GM23338 (cell line): ENCODE measurements at places on chromosomes 7 and 10. TPM values are rescaled to one million over a fixed set of nuclear protein-coding genes. Genes with fewer than 3 reads are reported as not detected.

- H3K27ac ChIP-seq: no peak overlapping the region
- DNase-seq: no peak
- peaks cover 11% of the 10 kb centered on the region for H3K27me3 ChIP-seq
- H3K4me3 ChIP-seq: peak overlapping the region; percentile 63
- no peaks in the 10 kb centered on the region for H3K36me3 ChIP-seq
These were observed 2.1 kb downstream of the ADD3 start for GRCh38 chr10:110009736-110010475.

Gene LRRC4
- 3.6 and 5.2 TPM in 2 replicates for total RNA-seq

Gene ZNF365
- 0.35 and 0.59 TPM in 2 replicates for total RNA-seq

Gene GRID1
- 0.14 and 0.82 TPM in 2 replicates for total RNA-seq

DNA sequence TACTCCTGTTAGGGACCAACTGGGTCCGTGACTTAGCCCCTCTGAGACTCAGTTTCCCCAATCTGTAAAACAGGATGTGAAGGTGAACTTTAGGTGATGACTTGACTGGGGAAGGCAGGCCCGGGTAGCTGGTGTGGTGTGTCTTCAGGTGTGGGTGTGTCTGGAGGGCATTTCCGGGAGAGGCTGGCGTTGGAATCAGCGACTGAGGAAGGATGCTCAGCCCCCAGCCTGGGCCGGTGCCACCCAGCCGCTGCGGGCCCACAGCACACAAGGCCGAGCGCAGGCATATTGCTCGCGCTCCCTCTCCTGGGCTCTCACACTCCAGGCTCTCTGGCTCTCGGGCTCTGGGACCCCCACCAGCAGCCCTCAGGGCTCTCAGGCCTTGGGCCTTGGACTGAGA, 31.7 kb upstream of the CNPY1 start:
- no peaks in the 10 kb centered on the region for H3K36me3 ChIP-seq
- no peak for DNase-seq
- no peaks in the 10 kb centered on the region for H3K27me3 ChIP-seq
- H3K27ac ChIP-seq: no peak overlapping the region
- H3K4me1 ChIP-seq: no peaks in the 10 kb centered on the region
- H3K4me3 ChIP-seq: no peak overlapping the region

GRCh38 chr10:132884041-132884440, 58.3 kb downstream of the CFAP46 start:
- no peak overlapping the region for H3K27ac ChIP-seq
- no peak overlapping the region for H3K4me3 ChIP-seq
- no peaks in the 10 kb centered on the region for H3K27me3 ChIP-seq
- no peak for DNase-seq
- no peaks in the 10 kb centered on the region for H3K4me1 ChIP-seq

- H3K27me3 ChIP-seq: no peaks in the 10 kb centered on the region
- H3K4me1 ChIP-seq: peaks cover 15% of the 10 kb centered on the region; the same call in 1 of the 2 replicates
- no peaks in the 10 kb centered on the region for H3K36me3 ChIP-seq
- peak overlapping the region; percentile 14; the same call in 1 of the 2 replicates for H3K27ac ChIP-seq
- peak; percentile 63 for DNase-seq
- no peak overlapping the region for H3K4me3 ChIP-seq
These were observed 120.1 kb upstream of the GNAI1 start for GRCh38 chr7:80014511-80014910.

Gene VAX1
- not detected in 2 replicates for total RNA-seq

Gene RSPH10B
- total RNA-seq: 0.23 and 5.9 TPM in 2 replicates

Gene CCL26
- 3.0 and 6.2 TPM in 2 replicates for total RNA-seq

DNA sequence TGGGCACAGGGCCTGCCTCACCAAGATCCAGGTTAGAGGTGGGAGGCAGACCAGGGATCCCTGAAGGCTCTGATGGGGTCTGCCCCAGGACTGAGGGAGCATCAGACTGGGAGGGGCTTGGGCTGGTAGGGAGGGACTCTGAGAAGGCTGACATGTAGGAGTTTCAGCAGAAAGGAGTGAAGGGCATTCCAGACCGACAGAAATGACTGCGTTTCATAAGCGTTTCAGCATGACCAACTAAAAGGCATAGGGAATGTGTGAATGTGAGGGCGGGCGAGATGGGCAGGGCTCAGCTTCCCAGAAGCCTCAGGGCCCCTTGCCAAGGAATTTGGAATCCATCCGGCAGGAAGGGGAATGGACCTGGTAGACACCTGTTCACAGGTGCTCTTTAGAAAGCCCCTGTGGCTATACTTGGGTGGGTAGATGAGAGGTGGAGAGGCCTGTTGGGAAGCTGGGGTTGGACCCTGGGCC, 24.9 kb upstream of the SLC29A3 start:
- no peak overlapping the region for H3K27ac ChIP-seq
- H3K36me3 ChIP-seq: no peaks in the 10 kb centered on the region; the same call in 1 of the 2 replicates
- no peak for DNase-seq
- no peak overlapping the region for H3K4me3 ChIP-seq
- H3K27me3 ChIP-seq: no peaks in the 10 kb centered on the region

DNA sequence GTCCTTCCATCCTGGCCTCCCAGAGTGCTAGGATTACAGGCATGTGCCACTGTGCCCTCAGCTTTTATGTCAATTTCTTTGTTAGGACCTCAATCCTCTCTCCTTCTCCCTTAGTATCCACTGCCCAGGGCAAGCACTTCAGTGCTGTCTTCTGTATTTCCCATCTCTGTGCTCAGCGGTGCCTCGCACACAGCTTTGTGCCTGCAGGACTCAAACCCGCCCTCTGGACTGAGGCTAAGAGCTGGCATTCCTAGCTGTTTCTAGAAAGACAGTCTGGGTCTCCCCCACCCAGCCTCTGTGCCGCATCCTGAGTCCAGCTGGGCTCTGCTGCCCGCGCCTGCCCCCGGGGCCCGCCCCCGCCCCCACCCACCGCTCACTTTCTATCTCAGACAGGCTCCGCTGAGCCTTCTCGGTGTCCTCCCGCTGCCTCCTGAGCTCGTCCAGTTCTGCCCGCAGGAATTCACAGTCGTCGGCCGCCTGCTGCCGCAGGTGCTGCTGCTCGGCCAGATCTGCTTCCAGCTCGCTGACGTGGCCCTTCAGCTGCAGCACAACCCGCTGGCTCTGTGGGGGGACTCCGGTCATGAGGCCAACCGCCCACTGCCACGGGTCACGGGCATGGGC, 67.3 kb downstream of the SPDYE5 start:
- no peaks in the 10 kb centered on the region for H3K4me1 ChIP-seq
- no peak overlapping the region for H3K4me3 ChIP-seq
- H3K27me3 ChIP-seq: no peaks in the 10 kb centered on the region
- H3K36me3 ChIP-seq: peaks cover 63% of the 10 kb centered on the region
- no peak for DNase-seq

Gene NEUROG3
- total RNA-seq: 0.16 TPM in 1 of 2 replicates, not detected in the other

Gene GARS1
- total RNA-seq: 241 and 271 TPM in 2 replicates

DNA sequence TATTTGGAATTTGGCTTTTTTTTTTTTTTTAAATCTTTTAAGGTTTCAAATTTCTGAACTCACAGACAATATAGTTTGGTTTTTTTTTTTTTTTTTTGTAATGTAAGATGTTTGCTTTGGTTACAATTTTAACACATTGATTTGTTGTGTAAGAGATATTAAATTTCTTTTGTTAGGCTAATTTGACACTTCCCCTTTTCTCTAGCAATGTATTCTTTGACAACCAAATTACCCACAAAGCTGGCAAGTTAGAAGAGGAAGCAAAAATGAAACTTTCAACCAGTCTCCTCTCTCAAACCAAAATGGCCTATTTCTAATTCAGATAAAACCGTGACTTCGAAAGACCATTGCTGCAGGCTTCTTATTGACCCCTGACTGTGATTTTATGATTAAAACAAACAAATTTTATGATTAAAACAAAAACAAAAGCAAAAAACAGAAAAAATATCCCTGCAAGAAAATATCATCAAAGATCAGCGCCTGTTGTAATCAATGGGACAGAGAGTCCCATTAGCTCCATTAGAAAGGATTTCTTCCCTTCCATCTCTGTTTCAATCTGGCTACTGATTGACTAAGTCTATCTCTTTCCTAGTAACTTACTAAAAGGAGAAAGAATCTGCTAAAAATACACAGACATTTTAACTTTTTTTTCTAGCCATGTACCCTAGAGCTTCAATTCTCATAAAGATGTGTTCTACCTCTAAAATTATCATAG, 489.2 kb downstream of the MDFIC start:
- no peak overlapping the region for H3K27ac ChIP-seq
- no peak for DNase-seq

Gene PRTFDC1
- 5.3 and 7.9 TPM in 2 replicates for total RNA-seq

Gene NRAP
- not detected in 2 replicates for total RNA-seq

Gene PAX4
- not detected in 2 replicates for total RNA-seq

Gene CRPPA
- total RNA-seq: 0.45 and 1.0 TPM in 2 replicates

- H3K27ac ChIP-seq: no peak overlapping the region
- H3K36me3 ChIP-seq: no peaks in the 10 kb centered on the region
- DNase-seq: no peak
- H3K4me3 ChIP-seq: no peak overlapping the region
These were observed 54.5 kb upstream of the CD36 start for GRCh38 chr7:80583901-80584300.

Gene TPK1
- total RNA-seq: 1.5 and 2.6 TPM in 2 replicates

DNA sequence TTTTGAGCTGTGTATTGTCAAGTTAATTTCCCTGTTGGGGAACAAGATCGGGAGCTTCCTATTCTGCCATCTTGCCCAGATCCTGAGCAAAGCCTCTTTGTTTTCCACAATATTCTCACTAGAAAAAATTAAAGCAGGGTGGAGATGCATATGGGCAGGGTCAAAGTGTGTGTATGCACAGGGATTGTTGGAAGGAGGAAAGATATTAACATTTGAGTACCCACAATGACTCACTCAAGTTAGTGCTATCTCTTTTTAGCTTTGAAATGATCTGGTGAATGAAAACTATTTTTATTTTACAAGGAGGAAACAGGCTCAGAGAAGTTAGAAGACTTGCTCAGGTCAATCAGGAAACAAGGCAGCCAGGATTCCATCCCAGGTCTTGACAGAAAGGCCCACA, 6.7 kb upstream of the BTBD16 start:
- H3K27ac ChIP-seq: no peak overlapping the region
- H3K4me1 ChIP-seq: peaks cover 7% of the 10 kb centered on the region; the same call in 1 of the 2 replicates
- DNase-seq: no peak
- peaks cover 7% of the 10 kb centered on the region; the same call in 1 of the 2 replicates for H3K36me3 ChIP-seq

Gene TUBAL3
- not detected in 2 replicates for total RNA-seq

- no peak for DNase-seq
- no peaks in the 10 kb centered on the region for H3K27me3 ChIP-seq
- H3K4me3 ChIP-seq: no peak overlapping the region
- H3K27ac ChIP-seq: no peak overlapping the region
These were observed 20.8 kb upstream of the PRTFDC1 start for GRCh38 chr10:24973163-24973562.

DNA sequence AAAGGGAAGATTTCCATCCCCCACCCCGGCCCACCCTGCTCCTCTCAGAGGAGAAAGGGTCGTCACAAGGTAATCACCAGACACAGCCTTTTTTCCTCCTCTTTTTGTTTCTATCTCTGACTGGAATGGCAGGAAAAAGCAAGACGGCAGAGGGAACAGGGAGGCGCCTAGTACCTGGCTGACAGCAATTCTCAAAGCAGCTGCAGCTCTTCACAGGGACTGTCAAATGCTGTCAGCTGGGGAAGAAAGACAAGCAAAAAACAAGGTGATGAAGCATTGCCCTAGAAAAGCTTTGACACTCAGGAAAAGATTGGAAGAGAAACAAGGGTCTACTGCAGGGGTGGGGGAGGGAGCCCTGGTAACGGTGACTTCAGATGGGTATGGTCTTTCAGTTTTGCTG, 52.7 kb downstream of the GNA12 start:
- H3K36me3 ChIP-seq: peaks cover 28% of the 10 kb centered on the region
- no peaks in the 10 kb centered on the region; the same call in 1 of the 2 replicates for H3K4me1 ChIP-seq
- no peak for DNase-seq
- H3K4me3 ChIP-seq: no peak overlapping the region

- no peak overlapping the region for H3K27ac ChIP-seq
- H3K4me3 ChIP-seq: no peak overlapping the region
- no peak for DNase-seq
- H3K4me1 ChIP-seq: no peaks in the 10 kb centered on the region
- no peaks in the 10 kb centered on the region; the same call in 1 of the 2 replicates for H3K36me3 ChIP-seq
These were observed 531.7 kb downstream of the PTPRN2 start for GRCh38 chr7:158055726-158056510.

- peak overlapping the region; percentile 28 for H3K4me3 ChIP-seq
- H3K36me3 ChIP-seq: no peaks in the 10 kb centered on the region
- peaks cover 53% of the 10 kb centered on the region for H3K4me1 ChIP-seq
- H3K27ac ChIP-seq: peak overlapping the region; percentile 66; the same call in 1 of the 2 replicates
- DNase-seq: peak; percentile 80
- no peaks in the 10 kb centered on the region for H3K27me3 ChIP-seq
These were observed 28.1 kb downstream of the ARL4A start for GRCh38 chr7:12715372-12716133.

DNA sequence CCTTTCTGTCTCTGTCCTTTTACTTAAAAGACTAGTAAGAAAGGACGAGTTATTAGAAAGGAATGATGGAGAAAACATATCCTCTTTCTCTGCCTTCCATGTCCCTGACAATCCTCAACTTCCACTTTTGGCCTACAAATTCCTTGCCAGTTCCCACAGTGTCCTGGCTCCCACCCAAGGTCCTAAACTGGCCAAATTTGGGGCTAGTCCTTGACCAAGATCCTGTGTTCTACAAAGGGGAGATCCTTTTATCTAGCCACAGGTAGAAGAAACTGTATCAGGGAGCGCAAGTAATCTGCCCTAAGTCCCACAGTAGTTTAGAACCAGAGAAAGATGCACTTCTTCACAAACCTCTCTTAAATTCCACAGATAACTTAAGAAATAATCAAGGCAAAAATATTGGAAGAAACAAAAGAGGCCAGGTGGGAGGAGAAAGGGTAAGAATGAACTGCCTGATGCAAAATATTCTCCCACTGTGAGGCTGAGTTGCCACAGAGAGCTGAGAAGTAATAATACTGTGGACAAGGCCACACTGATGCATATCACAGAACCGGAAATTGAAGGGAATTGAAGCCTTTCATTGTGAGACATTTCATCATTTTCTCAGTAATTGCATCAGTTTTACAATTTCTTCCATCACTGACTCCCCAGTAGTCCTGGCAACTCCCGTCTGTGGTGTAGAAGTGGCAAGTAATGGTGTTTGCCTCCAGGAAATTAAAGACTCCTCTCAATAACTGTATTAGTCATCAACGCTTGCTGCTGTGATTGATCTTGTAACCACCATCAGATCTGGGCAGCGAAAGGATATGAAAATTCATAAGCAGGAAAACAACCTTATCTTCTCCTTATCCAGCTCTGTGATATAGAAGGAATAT, 47.2 kb downstream of the DNAJC12 start:
- no peak overlapping the region for H3K4me3 ChIP-seq
- H3K4me1 ChIP-seq: peaks cover 35% of the 10 kb centered on the region
- no peaks in the 10 kb centered on the region for H3K36me3 ChIP-seq
- H3K27me3 ChIP-seq: no peaks in the 10 kb centered on the region
